Amygdala (tissue), 56 donors: ENCODE measurements at places on chromosomes 5 and 9.

- no peak for DNase-seq
Measured at GRCh38 chr5:62309107-62309506, 3.1 kb downstream of the KIF2A start.

- no peak for DNase-seq
Measured at GRCh38 chr5:56677690-56678305, 137.6 kb upstream of the MAP3K1 start.

GRCh38 chr9:109945573-109945972 lies 165.6 kb downstream of the PALM2AKAP2 start:
- no peak for DNase-seq

- no peak for DNase-seq
Measured at GRCh38 chr9:96137671-96138429, 164.1 kb downstream of the HSD17B3 start.

- DNase-seq = no peak
Measured at GRCh38 chr5:108054349-108054748, 327.5 kb downstream of the FBXL17 start.

- DNase-seq = no peak
Measured at GRCh38 chr5:126455728-126456127, 32.5 kb downstream of the GRAMD2B start.

DNA sequence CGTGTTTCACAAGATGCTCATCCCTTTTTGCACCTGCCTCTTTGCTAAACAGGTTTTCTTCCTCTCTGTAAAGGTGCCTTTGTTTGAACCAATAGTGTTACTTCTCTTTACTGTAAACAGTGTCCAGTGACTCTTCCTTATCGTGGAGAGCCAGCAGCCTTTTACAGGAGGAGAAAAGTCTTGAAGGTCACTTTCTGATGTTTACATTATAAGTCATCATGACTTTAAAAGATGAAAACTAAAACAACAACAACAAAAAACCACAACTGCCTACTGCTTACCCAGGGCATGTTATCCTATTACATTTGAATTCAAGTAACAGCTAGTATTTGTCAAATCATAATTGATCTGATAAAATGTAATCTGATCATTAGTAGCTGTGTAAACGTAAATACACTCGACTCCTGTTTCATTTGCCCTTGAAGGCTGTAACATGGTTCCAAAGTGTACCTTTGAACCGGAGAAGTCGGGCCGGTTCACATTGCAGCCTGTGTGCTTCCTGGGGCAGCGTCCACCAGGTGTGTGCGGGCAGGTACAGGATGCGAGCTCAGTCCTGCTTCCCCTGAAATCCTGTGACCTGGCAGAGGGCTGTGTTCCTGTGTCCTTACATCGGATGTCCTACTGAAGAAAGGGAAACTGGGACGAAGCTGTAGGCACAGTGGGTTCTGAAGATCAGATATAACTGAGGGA lies 118.1 kb downstream of the C9orf152 start:
- DNase-seq = no peak

DNA sequence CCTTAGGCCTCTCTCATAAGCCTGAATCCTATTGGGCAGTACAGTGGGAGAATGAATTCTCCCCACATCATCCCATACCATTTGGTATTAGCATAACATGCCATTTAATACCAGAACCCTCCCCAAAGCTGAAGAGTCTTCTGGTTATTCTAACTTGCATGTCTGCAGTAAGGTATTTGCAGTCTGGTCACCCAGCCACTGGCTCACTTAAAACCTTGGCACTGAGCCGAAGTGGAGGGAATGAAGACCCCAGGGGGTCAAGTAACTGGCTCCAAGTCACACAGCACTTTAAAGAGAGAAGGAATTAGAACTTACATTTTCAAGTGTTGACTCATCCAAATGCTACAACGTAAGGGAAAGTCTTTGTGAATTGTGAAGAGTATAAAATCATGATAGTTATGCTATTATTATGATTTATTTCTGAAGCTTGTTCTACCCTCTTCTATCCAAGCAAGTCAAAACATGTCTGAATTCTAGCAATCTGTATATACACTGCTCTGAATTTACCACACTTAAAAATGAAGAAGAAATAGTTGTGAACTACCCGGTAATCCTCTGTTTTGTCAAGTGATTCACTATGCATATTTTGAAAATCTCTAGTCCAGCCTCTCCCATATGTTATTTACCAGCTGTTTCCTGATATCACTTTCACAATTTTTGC lies 28.5 kb downstream of the GLRA1 start:
- no peak for DNase-seq
